ENCODE measurements at places on chromosomes 4 and X.

GRCh38 chr4:55822329-55822728 lies 2.7 kb downstream of the EXOC1L start:
- no peak for DNase-seq

DNA sequence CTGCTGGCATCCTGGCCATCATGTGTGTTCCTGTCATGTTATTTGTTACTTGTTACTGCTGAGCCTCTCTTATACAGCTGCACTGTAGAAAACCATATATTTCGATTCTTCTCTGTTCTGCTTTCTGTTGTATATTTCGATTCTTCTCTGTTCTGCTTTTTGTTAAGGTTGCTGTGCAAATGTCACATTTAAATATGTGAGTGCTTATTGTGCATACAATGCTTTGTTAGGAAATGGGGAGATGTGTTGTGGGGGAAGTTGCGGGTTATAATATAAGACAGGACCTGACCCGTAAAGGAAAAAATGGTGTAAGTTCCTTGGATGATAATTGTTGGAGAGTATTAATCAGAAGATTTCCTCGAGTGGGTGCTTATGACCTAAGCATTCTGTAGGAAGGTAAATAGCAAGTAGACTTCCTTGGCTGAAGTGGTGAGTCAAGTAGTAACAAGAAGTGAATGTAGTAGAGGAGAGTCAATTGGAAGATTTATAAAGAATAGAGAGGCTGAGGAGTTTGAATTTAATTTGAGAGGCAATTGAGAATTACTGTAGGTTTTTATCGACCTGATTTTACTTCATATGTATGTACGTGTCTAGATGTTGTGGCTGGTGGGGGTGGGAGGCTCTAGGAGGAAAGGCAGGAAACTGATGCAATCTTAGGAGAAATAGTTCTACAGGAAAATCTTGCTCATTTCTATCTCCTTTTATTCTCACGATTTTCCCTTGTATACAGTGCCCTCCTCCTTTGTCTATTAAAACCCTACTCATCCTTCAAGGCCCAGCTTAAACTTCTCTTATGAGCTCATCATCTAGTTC lies 8.5 kb downstream of the OGT start:
- DNase-seq, result no peak

- no peak for DNase-seq
These were observed 5.0 kb upstream of the SLC26A1 start for GRCh38 chr4:998096-998691.

- DNase-seq, result no peak
These were observed 294.1 kb upstream of the SFRP2 start for GRCh38 chr4:154082760-154083535.

- peak; percentile 79 for DNase-seq
These were observed 43.2 kb downstream of the SLC9A6 start for GRCh38 chrX:136028383-136028984.

DNA sequence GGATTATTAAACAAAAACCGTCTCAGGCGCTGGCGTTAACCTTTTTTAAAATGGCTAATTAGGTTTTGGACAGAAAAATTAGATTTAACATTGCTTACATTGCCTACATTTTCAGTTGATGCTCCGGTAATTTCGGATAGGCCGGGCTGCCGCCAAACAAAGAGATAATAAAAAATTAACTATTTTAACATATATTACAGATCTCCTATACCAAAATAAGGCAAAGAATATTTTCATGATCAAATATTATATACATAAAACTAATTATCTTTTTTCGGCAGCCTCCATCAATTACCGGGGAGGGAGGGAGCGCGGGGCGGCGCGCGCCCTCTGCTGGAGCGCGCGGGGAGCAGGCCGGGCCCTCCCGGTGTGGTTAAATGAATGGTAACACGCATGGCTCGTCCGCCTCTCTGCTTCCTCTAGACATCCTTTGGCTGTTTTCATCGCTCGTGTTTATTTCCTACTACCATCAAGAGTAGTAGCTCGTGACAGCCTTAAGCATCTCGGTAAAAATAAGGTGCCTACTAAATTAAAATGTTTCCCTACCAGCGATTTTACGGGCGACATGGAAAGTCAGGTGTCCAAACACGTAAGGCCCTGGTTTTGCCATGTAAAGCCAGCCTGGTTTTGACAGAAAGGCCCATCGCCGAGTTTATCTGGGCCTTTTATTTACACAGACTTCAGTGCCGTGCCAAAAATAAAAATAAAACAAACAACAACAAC lies 52.4 kb upstream of the TMEM33 start:
- peak; percentile 82 for DNase-seq

GRCh38 chr4:138451276-138451663 lies 209.1 kb upstream of the SLC7A11 start:
- no peak for DNase-seq

GRCh38 chrX:78330540-78330939 lies 3.1 kb upstream of the CYSLTR1 start:
- DNase-seq, result no peak

- no peak for DNase-seq
These were observed 24.6 kb downstream of the SLC7A11 start for GRCh38 chr4:138217567-138217966.

- DNase-seq, result no peak
These were observed 115.2 kb upstream of the OTUD4 start for GRCh38 chr4:145295547-145295946.

DNA sequence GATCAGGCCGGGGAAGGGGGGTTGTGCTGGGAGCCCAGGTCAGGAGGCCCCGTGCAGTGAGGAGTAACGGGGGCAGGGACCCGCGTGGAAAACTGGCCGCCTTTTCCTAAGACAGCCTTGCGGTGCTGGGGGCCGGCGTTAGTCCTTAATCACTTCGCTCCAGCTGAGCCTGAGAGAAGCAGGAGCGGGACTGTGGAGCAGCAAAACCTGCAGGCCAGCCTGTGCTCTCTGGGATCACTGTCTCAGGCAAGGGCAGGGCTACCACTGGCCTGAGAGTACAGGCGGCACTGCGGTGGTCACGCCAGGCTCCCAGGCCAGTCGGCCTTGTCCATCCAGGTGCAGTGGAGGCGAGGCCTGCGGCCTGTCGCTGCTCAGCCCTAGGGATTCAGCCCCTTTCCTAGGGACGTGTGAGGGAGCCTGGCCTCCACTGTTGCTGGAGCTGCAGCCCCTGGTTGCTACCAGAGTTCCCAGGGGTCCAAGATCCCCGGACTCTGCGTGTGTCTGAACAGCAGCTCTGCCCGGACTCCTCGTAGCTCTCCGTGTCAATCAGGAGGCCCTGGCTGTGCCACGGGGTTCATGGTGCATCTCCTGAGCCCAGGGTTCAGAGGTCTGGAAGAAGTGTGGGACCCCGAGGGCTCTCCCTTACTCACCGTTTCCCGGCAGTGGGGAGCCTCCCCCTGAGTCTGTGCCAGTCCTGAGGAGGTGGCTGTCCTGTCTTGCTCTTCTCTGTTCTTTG lies 2141.7 kb upstream of the TENM3 start:
- no peak for DNase-seq

GRCh38 chrX:13285229-13285628 lies 34.6 kb downstream of the ATXN3L start:
- no peak for DNase-seq

DNA sequence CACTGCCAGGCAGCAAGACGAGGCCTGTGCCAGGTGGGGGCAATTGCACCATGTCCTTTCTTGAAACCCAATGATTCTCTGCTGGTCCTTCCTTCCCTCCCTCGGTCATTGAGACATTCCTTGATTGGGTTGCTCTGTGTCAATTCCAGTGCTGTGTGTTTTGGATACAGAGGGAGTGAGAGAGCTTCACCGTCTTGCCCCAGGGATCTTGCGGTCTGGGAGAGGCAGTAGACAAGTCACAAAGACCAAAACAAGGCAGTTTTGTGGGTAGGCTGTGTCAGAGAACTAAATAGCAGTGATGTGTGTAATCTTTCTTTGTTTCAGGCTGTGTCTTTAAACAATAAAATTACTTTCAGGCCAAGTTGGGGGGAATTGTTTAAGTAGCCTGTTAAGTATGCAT lies 38.8 kb upstream of the TADA2B start:
- DNase-seq, result no peak

DNA sequence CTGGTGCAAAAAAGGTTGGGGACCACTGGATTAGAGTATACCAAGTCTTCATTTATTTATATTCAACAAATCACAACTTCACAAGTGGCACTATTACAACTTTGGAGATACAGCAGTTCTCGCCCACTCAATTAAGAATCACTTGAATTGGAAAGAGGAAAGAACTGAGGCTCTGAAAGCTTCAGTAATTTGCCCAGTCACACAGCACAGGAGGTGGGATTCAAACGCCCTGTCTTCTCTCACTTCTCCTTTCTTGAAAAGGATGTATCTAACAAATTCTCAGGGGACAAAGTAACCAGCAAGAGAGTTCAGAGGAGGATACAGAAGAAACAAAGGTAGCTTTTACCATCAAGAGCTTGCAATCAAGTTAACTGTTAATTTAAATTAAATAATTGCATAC lies 12.4 kb downstream of the SMIM14 start:
- no peak for DNase-seq

DNA sequence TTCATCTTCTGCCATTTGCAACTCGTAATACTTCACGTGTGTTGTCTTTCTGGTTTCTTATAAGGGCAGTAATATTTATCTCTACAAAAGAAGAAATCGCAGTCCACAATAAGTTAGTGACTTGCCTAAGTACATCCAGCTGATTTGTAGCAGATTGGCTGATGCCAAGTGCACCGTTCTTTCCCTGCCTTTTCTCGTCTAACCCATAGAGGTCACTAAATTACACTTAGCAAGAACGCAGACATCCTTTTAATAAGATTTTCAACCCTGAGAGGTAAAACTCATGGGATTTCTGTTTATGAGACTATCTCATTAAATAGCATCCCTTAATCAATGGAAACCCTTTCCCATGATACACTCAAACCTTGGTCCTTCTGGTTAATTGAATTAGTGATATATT lies 408.6 kb upstream of the ACTRT1 start:
- DNase-seq, result no peak

DNA sequence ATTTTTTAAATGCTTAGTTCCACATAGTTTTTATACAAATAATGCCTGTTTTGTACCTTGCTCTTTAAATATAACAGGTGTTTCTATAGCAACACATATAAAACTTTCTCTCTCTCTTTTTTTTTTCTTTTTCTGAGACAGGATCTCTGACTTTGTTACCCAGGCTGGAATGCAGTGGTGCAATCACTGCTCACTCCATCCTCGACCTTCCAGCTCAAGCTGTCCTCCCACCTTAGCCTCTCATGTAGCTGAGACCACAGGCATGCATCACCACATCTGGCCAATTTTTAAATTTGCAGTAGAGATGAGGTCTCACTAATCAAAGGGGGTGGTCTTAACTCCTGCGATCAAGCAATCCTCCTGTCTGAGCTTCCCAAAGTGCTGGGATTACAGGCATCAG lies 18.3 kb upstream of the SULT1E1 start:
- DNase-seq, result no peak

DNA sequence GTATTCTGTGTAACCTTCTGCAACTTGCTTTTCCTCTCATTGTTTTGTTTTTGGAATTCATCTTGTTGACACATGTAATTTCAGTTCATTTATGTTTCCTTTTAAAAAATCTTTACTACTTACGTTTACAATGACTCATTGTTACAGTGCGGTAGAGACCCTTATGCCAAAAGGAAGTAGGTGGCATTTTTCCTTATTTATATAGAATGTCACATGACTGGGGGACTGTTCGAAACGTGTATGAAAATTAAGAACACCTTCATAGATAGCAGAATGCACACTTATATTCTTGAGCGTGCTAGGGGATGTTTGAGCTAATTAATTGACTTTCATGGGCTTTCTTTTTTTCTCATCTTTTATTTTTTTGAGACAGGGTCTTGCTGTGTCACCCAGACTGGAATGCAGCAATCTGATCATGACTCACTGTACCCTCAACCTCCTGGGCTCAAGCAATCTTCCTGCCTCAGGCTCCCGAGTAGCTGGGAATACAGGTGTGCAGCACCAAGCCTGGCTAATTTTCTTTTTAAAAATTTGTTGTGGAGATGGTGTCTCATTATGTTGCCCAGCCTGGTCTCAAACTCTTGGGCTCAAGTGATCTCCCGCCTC lies 7.3 kb downstream of the REPS2 start:
- no peak for DNase-seq

GRCh38 chrX:6826856-6827255 lies 291.9 kb upstream of the VCX3A start:
- DNase-seq, result no peak

GRCh38 chrX:154378059-154378798 lies 866 bp upstream of the EMD start:
- DNase-seq, result peak; percentile 80

DNA sequence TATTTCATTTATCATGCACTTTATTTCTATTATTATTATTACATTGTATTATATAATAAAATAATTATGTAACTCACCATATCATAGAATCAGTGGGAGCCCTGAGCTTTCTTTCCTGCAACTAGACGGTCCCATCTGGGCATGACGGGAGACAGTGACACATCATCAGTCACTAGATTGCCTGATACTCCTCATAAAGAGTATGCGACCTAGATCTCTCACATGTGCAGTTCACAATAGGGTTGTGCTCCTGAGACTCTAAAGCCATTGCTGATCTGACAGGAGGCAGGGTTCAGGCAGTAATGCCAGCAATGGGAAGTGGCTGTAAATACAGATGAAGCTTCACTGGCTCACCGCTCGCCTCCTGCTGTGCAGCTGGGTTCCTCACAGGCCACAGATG lies 62.3 kb downstream of the DMD start:
- DNase-seq, result no peak

GRCh38 chr4:53680598-53680997 lies 89.3 kb upstream of the LNX1 start:
- no peak for DNase-seq

GRCh38 chr4:3716631-3717235 lies 49.5 kb upstream of the ADRA2C start:
- DNase-seq, result no peak

- DNase-seq, result no peak
These were observed 481.3 kb upstream of the ADGRL3 start for GRCh38 chr4:60718874-60719273.

DNA sequence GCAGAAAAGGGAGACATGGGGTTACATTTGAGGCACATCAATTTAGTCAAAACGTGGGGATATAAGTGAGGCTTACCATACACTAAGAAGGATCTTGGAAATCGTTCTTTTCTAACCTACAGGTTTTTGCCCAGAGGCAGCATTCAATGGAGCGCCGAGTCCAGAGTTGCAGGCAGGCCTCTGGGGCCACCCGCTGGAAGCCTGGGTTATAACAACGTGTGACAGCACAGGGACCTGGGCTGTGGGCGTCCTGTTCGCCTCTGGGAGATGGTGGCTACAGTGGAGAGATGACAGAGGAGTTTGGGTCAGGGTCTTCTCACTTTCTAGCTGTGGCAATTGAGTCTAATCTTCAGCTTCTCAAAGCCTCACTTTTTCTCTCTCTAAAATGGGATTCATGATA lies 53.9 kb downstream of the ENPP6 start:
- peak; percentile 71 for DNase-seq

DNA sequence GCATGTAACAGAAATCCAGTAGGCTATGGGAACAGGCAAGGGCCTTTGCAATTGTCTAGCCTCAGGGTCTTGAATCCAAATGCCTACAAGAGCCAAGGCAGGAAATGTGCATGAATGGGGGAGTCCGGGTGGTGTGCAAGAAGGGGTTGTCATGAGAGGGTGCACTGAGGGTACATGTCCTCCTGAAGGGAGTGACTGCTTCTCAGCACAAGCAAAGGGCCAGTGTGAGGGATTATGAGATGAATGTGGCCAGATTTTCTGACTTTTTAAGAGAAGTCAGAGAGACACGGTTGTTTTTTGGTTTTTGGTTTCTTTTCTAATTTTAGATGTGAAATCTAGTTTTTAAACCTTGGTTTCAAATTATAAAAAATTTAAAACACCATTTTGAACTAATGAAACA lies 76.5 kb upstream of the LSM6 start:
- no peak for DNase-seq

GRCh38 chrX:38985375-38985774 lies 184.1 kb downstream of the MID1IP1 start:
- no peak for DNase-seq

Data from NCI-H1417 (cell line).